ENCODE measurements at places on chromosomes 2 and 18.

DNA sequence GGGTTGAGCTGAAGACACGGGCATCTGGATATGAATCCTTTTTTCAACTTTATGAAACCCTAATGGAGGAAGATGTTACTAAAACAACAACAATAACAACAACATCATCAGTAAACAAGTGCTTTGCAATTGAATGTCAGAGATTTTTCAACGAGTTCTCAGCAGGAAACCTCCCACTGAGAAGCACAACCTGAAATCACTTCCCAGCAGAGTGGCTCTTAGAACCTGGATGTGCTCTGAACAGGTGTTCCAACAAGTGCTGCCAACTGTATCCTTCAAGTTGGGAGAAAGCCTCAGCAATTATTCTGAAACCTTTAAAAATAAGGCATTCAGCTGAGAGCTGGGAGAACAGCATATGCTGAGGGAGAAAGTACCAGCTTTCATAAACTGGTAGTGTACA lies 1622.7 kb upstream of the CELF4 start:
- no peak for DNase-seq

DNA sequence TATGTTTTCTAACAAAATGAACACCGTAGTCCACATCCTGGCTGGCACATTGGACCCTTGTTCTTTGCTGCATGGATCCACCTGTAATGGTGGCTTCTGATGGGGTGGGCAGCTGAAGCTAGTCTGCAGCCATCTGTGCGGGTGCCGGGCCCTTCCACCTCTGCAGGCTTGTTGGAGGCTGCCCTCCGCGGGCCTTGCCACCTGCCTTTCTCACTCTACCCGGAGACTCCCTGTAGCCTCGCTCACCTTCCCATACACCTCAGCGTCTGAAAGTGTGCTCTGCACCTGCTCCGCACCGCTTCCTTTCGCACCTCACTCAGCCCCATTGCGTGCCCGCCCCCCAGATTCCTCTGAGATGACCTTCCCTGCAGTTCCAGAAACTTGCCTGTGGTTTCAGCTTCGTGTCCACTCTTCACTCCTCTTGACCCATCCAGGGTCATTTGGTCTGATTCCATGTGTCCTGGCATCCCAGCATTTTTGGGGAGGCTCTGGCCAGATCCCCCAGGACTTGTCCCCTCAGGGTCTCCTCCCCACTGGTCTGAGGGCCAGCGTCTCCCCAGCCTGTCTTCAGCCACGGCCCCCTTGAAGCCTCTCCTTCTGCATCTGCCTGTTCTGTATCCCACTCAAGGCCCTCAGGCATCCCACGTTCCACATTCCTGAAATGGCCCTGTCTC lies 18.2 kb downstream of the ATG4B start:
- no peak for DNase-seq

- no peak for DNase-seq
These were observed 268.4 kb upstream of the CDH19 start for GRCh38 chr18:66872277-66872676.

GRCh38 chr2:188142636-188143295 lies 148.9 kb upstream of the GULP1 start:
- no peak for DNase-seq

GRCh38 chr18:7004009-7004408 lies 113.6 kb downstream of the LAMA1 start:
- no peak for DNase-seq
